Calu3 (cell line): ENCODE measurements at places on chromosomes 3 and 15.

GRCh38 chr15:48406911-48407310 is 75.7 kb downstream of the DUT start:
- DNase-seq: no peak

DNA sequence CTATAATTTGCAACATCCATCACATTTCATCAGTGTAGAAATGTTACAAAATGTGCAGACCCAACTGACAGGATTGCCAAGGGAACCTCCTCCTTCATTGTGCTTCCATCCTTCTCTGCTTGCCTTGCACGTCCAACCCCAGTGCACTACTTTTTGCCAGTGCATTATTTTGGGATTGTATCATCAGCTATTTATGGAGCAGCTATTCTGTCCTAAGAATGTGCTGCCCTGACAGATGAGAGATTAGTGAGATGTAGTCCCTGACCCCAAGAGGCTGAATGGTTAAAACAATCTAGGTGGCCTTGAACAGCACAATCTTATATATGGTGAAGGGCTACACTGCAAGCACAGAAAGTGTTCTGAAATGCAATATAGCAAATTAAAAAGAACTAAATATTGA is 935.8 kb downstream of the IGSF11 start:
- no peak for DNase-seq

DNA sequence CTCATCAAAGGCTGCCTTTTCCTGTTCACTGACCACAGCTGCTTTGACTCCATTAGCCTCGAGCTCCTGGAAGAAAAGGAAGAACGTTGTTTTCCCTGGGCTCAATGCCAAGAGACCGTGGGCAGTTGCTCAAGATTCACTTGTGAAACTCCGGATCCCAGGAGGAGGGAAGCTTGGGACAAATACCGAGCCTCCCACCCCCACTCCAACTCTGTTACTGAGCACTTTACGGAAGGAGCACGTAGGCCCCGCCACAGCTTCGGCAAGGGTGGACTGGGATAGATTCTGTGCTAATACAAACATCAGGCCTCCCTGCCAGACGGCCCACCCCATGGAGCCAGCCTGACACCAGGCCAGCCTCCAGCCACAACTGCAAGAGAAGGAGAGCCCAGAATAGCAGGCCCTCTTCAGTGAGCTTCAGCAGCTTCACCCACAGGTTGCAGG is 10.8 kb upstream of the FANCD2 start:
- DNase-seq: no peak

- no peak for DNase-seq
Observed at GRCh38 chr3:26596335-26596734, 26.2 kb upstream of the LRRC3B start.

DNA sequence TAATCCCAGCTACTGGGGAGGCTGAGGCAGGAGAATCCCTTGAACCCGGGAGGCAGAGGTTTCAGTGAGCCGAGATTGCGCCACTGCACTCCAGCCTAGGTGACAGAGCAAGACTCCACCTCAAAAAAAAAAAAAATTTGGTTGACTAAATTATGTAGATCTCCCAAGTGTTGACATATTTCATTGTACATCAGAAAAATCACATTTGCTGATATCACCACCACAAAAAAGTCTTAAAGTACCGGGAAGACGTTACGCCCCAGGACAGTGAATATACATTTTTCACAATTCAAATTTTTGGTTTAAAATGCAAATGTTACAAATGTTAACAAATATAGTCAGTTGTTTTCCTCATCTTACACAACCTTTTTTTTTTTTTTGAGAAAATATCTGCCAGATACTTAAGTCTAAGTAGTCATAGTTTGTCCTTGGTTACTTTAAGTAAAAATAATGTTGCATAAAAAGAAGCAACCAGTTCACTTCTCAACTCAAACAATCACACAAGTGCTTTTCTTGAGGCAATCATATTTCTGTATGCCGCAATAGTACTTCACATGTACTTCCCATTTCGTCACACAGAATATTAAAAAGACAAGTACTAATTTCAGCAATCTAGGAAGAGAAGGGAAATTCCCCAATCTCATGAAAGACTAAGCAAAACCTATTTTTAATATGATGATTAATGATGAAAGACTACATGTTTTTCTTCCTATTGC is 41.0 kb upstream of the TCF12 start:
- DNase-seq: no peak

GRCh38 chr3:197682713-197683112 is 54.0 kb downstream of the RUBCN start:
- DNase-seq: no peak

GRCh38 chr15:36905908-36906307 is 194.4 kb downstream of the MEIS2 start:
- peak; percentile 24 for DNase-seq
